Stimulated activated CD4-positive, alpha-beta T cell treated with anti-CD3 and anti-CD28 coated beads, Interleukin-1b, Interleukin-23, amount 100 ng/mL, for 24 hours (primary cell): ENCODE measurements at places on chromosomes 16 and 17.

DNA sequence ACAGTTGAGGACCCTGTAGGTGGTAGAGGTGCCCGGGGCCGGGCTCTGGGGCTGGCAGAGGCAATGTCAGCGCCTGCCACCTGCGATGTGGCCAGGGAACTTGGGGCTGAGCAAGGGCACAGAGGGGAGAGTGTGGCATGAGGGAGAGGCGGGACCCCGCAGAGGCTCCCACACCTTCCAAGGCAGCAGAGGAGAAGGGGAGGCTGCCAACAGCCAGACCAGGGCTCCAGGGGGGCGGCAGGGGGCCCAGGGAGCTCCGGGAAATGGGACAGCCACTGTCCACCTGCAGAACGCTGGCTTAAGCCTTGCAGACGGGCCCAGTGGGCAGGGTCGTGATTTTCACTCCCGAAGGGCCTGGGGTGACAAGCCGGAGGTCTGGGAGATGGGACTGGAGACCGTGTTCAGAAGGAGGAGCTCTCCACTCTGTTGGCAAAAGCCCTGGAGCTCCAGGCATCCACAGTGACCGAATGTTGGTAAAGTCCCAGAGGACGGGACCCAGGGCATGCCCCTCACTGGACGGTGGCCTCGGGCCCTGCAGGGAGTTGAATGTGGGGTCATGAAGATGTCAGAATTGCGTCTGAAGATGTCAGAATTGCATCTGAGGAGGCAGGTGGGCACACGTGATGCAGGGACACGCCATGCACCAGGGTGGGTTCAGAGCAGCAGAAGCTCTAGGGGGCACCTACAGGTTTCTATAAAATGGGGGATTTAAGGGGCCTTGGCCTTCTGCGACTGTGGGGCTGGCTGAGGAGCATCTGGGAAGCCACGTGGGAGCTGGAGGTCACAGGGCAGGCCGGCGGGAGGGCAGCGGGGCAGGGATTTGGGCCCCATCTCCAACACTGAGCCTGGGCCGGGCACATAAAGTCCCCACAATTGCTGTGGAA is 18.6 kb downstream of the CD7 start:
- no peak for DNase-seq

GRCh38 chr16:86570558-86571529 is 4.2 kb downstream of the FOXC2 start:
- no peak for DNase-seq

DNA sequence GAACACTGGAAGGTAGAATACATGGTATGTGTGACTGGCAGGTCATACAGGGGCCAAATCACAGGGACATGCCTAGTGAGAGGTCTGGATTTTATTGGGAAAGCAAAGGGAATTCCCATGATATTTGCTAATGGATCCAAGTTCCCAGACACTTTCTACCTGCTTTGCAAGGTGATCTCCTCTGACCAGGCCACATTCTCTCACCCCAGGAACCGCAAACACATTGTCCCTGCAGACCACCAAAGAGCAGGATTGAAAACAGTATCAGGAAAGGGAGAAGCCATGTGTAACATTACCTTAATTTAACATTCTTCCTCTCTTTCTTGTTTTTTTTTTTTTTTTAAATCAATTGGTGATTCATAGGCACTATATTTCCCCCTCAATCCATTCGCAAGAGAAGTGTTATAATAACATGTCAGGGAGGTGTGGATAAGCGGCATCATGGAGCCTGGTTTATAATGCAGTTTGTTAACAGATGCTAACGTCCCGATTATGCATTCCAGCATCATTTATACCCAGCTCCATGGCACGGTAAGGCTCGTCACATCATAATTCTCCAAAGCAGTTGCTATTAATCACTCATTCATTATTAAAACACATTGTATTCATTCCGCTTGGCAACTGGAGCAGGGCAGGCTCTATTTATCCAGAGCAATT is 155.1 kb upstream of the CCL2 start:
- DNase-seq, result no peak

- no peak for DNase-seq
Observed at GRCh38 chr17:76560036-76560876, 20.4 kb downstream of the PRCD start.
